SHP77 treated with DMSO at 0.1 percent for 48 hours (cell line): ENCODE measurements at places on chromosomes 4 and X.

DNA sequence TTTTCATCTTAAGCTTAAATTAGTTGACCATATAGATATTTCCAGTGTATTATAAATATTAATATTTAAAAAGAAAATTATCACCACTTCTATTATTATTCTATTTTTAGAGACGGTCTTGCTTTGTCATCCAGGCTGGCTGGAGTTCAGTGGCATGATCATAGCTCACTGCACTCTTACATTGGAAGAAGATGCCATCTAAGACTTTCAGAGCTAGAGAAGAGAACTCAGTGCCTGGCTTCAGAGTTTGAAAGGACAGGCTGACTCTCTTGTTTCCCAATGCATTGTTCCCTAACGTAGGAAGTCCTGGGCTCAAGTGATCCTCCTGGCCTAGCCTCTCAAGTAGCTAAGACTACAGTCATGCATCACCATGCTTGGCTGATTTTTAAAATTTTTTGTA, 75.9 kb downstream of the FIP1L1 start:
- DNase-seq: no peak

DNA sequence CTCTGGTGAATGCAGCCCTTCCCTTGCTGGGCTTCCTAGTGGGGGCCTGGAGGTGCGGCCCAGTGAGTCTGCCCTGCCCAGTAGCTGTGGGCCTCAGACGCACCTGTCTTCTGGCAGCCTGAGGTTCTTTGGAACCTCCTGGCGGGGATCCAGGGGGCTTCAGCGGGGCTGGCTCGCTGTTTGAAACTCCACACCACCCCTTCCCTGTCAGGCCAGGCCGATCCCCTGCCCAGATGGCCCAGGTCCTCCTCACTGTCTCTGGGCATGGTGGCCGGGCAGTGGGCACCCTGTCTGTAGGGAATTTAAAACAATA, 10.7 kb upstream of the NKX1-1 start:
- no peak for DNase-seq

DNA sequence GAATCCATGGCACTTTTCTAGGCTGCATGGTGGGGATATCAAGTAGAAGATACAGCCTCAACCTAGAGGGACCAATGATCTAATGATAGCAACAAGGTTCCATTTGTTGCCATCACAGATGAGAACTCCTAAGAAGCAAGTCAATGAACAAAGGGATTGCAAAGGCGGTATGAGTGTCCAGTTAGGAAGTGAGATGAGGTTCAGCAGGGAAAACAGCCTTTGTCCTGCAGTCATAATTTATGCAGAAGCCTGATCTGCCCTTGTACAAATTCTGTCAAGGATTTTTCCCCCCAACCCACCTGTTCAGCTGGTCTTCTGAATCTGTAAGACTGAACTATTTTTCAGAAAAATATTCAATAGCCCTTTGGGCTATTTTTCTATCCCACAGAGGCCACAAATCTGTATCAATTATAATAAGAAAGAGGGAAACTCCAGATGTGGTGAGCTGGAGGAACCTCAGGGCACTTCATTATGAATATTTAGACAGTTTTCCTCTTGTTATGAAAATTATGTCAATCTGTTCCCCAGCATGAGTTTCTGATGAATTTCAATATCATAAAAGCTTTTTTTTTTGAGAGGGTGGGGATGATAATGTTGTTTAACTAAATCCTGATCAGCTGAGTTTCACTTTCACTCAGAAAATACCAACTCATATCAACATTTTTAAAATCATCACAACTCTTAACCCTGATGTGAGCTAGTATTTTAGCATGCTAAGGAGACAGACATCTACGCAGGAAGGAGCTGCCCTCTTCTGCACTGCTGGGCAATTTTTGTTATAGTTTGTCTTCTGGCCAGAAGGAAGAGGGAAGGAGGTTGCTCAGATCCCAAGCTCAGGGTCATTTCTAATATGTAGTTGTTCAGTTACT, 127.2 kb upstream of the MAP3K15 start:
- no peak for DNase-seq

DNA sequence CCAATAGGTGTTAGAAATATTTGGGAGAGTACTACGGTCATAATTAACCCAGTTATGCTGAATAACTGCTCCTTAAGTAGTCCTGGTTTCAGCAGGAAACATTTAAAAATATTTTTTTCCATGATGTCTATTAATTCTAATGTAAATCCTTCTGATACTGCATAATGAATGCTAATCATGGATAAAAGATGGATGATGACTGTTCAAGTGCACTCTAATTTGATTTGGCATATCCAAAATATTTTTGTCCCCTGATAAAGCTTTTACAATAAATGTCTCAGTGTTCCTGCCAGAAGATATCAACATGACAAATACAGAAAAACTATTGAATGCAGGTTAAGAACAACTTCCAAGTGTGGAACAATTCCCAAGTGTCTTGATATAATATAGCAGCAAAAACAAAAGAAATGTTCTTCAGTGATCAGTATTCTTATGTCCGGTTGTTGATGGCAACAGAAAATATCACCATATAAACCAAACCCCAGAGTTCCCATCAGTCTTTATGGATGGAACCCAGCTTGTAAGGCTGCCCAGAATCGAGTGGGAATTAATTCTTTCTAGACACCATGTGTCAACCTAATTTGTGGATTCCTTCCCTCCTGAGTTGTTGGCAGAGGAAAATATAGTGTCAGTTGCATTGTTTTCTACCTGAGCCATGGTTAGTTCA, 205.4 kb upstream of the GK2 start:
- no peak for DNase-seq

GRCh38 chr4:113289766-113290165, 240.3 kb downstream of the ANK2 start:
- no peak for DNase-seq

DNA sequence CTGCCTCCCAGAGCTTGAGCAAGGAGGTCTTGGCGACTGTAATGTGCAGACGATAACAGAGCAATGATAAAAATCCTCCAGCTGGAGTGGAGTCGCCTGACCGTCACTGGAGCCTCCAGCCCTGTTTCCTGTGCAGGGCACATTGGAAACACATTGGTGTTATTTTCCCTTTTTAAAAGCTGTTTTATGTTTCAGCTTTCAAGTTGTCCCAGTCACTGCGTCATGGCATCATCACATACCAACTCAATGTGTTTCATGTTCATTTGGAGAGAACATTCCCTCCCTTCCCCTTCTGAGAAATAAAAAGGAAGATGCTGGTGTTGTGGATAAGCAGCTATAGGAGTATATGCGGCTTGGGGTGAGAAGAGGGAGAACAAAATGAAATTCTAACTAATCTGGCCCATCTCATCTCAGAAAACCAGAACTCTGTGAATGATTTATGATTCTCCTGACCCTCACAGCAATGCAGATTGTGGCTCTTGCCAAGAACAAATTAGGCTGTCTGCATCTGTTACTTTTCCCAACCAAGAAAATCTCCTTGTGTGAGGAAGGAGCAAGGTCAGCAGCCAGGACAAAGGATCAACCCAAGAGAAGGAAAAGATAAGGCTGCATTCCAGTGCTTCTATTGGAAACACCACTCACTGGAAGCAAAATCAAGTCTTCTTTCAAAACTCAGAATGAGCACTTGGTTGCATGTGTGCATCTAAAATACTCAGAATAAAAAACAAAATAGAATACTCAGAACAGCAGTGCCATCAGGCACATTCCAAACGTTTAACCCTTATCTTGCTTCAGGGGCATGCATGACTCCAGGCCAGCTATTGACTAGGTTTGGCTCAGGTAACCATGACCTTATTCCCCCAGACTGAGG, 134.4 kb downstream of the RASL11B start:
- no peak for DNase-seq

DNA sequence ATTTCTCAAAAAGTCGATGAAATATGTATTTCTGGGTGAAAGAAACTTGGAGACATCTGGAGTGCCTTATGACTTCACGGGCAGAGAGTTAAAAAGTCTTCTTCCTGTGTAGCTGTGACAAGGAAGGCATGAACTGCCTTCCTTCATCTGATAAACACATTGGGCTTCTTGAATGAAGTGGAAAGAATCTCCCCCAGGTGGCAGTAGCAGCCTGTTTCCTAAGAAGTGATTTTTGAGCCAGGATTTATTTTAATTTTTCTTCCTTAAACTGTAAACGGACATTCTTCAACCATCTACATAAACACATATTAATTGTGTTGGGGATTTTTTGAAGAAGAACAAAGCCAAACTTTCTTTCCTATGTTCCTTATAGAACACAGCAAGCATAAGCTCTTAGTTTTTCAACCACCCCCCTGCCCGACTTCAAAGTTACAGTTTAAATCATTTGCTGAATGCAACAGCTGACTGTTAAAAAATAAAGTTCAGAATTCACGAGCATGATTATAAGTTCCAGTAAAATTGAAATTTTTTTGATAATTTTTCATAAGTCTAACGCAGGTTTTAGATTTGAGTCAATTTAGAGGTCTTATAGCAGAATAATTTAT, 980 bp upstream of the GIMD1 start:
- no peak for DNase-seq

DNA sequence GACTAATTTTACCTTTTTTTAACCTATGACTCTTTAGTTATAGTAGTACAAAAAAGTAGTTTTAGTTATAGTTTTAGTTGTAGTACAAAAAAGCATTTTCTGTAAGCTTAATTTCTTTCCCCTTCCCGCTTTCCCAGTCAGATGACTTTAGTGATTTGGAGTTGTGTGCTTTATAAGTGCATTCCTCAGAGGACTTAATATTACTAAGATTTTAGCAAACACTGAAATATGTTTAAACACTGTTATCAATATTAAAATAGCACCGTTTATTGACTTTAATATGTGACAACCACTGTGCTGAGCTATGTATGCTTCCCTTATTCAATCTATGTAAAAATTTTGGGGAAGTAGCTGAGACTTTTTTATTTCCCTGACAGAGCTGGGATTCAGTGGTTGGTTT, 22.8 kb downstream of the GUF1 start:
- no peak for DNase-seq

DNA sequence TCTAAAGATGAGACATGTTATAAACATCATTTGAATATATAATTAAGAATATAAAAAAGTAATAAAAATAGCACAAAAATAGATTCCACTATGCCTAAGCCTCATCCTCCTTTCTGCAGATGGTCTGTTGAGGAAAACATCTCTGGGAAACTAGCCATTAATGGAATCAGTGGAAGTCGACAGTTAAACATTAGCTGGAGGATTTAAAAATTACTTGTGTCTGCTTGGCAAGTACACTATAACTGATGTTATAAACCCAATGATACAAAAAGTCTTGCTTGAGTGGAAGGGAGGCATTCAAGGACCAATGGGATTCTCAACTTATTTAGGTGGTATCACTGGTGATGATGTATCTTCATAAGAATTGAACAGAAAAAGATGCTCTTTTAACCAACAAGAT, 1598.3 kb downstream of the PCDH18 start:
- DNase-seq: no peak

DNA sequence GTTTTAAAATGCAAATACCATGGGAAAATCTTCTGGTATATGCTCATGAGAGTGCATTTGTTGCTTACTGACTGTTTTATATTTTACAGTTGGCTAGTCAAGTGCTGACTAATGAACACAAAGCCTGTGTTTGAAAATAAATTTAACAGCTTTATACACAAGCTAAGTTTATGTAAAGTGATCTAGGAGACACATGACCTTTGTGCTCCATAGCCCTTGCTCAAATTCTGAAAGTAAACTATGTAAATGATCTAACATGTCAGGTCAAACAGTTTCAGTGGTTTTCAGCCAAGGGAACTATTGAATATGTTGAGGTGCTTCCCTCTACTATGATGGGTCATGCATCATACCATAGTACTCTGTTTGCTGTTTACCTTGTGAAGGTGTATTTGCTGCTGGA, 36.7 kb downstream of the DIAPH2 start:
- DNase-seq: no peak

- DNase-seq: peak; percentile 39
These were observed 403 bp downstream of the SGCB start for GRCh38 chr4:52037689-52038102.

DNA sequence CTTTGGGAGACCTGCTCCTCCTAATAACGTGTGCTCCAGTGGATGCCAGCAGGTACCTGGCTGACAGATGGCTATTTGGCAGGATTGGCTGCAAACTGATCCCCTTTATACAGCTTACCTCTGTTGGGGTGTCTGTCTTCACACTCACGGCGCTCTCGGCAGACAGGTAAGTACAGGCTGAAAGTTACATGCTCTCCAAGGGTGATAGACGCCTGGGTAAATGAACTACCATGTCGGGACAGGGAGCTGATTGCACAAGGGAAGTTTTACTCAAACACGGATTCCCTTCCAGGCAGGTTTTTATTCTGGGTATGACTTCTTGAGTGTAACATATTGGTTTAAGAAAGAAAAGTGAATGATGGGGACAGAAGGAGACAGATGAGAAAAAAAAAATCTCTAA, 836 bp downstream of the GRPR start:
- DNase-seq: no peak

DNA sequence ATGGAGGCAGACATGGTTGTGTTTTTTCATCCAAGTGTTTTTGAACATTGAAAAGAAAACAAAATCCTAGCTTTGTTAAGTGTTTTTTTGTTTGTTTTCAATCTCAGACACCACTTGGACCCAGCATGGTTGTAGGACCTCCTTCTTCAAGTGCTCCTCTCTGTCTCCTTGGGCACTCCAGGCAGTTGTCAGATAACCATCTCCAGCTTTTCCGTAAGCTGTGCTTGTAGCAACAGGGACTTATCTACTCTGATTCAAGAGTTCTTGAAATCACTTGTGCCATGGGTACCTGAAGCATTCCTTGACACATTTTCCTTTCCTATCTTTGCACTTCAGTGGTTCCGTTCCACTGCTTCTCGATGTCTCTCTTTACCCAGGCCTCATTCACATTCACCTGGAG, 334.9 kb upstream of the DDX53 start:
- no peak for DNase-seq

GRCh38 chr4:113300471-113300928, 251.0 kb downstream of the ANK2 start:
- DNase-seq: no peak

DNA sequence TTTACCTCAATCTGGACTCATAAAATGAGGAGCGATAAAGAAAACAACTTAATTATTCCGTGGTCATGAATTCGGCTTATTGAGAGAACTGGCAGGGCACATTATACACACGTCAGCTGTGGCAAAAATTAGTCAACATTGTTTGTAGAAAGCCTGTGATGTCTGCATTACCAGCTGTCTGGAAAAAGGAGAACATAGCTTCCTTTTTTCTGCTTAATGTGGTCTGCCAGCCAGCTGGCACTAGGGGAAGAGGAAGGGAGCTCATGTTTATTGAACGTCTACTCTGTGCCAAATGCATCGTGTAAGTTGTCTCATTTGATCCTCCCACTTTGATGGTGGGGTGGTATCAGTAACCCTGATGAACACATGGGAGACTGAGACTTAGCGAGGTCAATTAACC, 367.6 kb downstream of the ARHGAP24 start:
- DNase-seq: peak; percentile 53
